A549 treated with GW870086 at 1 μM for 4 hours (cell line): ENCODE measurements at places on chromosomes 6 and 20. TPM values are rescaled to one million over a fixed set of nuclear protein-coding genes. Genes with fewer than 3 reads are reported as not detected.

The IPCEF1 gene
- 0.03 to 0.06 TPM (median 0.03 TPM) in 3 of 5 replicates, not detected in the others for total RNA-seq

The TNXB gene
- 0.42 to 1.3 TPM (median 0.65 TPM) in 5 replicates for total RNA-seq

The SLC25A27 gene
- 0.44 to 1.3 TPM (median 0.47 TPM) in 5 replicates for total RNA-seq

The CLDN20 gene
- not detected in 5 replicates for total RNA-seq

The SLC13A3 gene
- total RNA-seq, result 0.12 to 0.17 TPM in 2 of 5 replicates, not detected in the others

The HRH3 gene
- not detected in 5 replicates for total RNA-seq

The CCM2L gene
- 0.24 to 0.56 TPM (median 0.45 TPM) in 5 replicates for total RNA-seq

The DOK5 gene
- not detected in 5 replicates for total RNA-seq

The ITPA gene
- 126 to 142 TPM (median 136 TPM) in 5 replicates for total RNA-seq

The DLK2 gene
- total RNA-seq, result 5.1 to 7.8 TPM (median 6.8 TPM) in 5 replicates

The RIPPLY2 gene
- 0.26 to 1.5 TPM (median 0.58 TPM) in 4 of 5 replicates, not detected in the other for total RNA-seq

The ARHGAP40 gene
- total RNA-seq, result not detected in 5 replicates

The KCNK16 gene
- total RNA-seq, result not detected in 5 replicates

The NR2E1 gene
- 0.06 TPM in 1 of 5 replicates, not detected in the others for total RNA-seq

The RAB23 gene
- total RNA-seq, result 6.7 to 9.4 TPM (median 8.7 TPM) in 5 replicates

The APCDD1L gene
- total RNA-seq, result 0.05 to 0.10 TPM (median 0.09 TPM) in 3 of 5 replicates, not detected in the others

The CST7 gene
- total RNA-seq, result 0.14 to 0.19 TPM in 2 of 5 replicates, not detected in the others

The IMPG1 gene
- total RNA-seq, result not detected in 5 replicates
